ENCODE measurements at places on chromosomes 13 and 19. TPM values are rescaled to one million over a fixed set of nuclear protein-coding genes. Genes with fewer than 3 reads are reported as not detected.

CRLF1 gene
- total RNA-seq, result 3.4 TPM

CGB5 gene
- not detected for total RNA-seq

GPC5 gene
- total RNA-seq, result not detected

N4BP2L2 gene
- total RNA-seq, result 50.0 TPM

SPIB gene
- not detected for total RNA-seq

CEACAM21 gene
- not detected for total RNA-seq

LRRC25 gene
- total RNA-seq, result not detected

LCP1 gene
- total RNA-seq, result 1.2 TPM

Data from myometrial cell (primary cell).